Mucosa of gallbladder (tissue), 1 donor: ENCODE measurements at places on chromosomes 1 and 21.
A peak's percentile ranks its signal among the peaks of the same experiment; 100 is the strongest.

DNA sequence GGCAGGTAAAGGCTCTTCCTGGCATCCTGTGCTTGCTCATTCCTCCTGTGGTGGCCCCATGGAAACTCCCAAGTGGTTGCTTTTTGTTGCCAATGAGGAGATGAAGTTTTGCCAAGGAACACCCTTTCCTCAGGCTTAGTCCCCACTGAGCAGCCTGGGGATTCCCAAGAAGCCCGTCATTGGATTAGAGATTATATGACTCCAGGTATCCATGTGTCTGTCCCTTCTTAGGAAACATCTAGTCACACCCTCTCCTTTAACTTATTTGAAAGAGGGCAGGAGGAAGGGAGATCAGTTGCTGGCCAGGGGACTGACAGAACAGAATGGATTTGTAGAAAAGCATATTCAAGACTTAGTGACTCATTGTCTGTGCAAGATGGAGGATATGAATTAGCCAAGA lies 3.8 kb upstream of the LCE3A start:
- DNase-seq = no peak

GRCh38 chr1:243731301-243731891 lies 118.6 kb downstream of the AKT3 start:
- peak; percentile 63 for DNase-seq

GRCh38 chr1:15186846-15187151 lies 33.3 kb downstream of the TMEM51 start:
- no peak for DNase-seq

DNA sequence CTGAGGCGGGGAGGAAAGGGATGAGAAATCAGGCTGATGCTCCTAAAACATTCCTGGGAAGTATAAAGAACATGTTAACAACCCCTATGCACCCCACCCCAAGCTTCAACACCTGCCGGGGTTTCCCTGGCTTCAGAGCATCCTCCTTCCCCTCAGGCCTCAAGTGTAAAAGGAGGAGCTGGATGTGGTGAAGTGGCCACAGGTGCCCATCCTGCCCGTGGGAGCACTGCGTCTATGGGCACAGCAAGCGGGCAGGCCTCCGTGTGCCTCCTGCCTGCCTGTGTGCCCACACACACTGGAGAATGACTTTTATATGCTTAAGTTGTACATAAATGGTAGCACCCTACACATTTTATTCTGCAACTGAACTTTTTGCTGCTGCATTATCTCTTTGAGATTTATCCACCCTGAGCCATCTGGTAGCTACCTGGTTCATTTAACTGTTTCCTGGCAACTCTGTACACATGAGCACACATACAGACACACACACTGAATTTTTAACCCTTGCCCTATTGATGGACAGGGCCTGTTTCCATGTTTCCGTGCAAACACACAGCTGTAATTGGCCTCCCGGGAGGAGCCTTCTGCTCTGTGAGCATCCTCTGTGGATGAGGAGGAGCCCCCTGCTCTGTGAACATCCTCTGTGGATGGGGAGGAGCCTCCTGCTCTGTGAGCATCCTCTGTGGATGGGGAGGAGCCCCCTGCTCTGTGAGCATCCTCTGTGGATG lies 13.4 kb upstream of the FTCD start:
- no peak for DNase-seq

GRCh38 chr1:147504801-147505311 lies 36.4 kb upstream of the BCL9 start:
- no peak for DNase-seq

GRCh38 chr21:28444111-28444510 lies 548.6 kb downstream of the LTN1 start:
- DNase-seq = no peak

- DNase-seq = peak; percentile 85
Measured at GRCh38 chr1:16612332-16613172, 812 bp downstream of the NBPF1 start.

DNA sequence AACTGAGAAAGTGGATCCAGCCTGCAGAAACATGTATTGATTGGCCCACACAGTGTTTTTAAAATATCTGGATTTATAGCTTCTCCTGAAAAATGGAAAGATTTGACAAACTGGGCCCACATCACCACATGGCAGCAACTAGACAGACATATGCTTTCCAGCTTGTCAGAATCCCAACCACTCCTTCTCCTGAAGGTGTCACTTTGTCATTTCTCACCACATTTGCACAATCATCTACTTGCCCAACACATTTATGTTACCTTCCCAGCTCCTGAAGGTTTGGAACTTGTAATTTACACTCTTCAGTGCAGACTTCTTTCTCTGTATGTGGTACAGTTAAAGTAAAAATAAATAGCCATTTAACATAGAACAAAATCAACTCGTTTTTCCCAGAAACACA lies 126.1 kb upstream of the KIAA1614 start:
- DNase-seq = no peak

- peak; percentile 31 for DNase-seq
Measured at GRCh38 chr1:162305969-162306368, 70.7 kb downstream of the SPATA46 start.

GRCh38 chr1:106755682-106756406 lies 300.6 kb upstream of the PRMT6 start:
- DNase-seq = no peak

- no peak for DNase-seq
Measured at GRCh38 chr1:218456444-218456843, 111.3 kb downstream of the TGFB2 start.

DNA sequence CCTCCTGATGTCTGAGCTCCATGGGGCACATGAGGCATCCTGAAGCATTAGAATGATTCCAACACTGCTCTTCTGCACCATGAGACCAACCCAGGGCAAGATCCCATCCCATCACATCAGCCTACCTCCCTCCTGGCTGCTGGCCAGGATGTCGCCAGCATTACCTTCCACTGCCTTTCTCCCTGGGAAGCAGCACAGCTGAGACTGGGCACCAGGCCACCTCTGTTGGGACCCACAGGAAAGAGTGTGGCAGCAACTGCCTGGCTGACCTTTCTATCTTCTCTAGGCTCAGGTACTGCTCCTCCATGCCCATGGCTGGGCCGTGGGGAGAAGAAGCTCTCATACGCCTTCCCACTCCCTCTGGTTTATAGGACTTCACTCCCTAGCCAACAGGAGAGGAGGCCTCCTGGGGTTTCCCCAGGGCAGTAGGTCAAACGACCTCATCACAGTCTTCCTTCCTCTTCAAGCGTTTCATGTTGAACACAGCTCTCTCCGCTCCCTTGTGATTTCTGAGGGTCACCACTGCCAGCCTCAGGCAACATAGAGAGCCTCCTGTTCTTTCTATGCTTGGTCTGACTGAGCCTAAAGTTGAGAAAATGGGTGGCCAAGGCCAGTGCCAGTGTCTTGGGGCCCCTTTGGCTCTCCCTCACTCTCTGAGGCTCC lies 11.1 kb upstream of the RASSF5 start:
- DNase-seq = no peak

DNA sequence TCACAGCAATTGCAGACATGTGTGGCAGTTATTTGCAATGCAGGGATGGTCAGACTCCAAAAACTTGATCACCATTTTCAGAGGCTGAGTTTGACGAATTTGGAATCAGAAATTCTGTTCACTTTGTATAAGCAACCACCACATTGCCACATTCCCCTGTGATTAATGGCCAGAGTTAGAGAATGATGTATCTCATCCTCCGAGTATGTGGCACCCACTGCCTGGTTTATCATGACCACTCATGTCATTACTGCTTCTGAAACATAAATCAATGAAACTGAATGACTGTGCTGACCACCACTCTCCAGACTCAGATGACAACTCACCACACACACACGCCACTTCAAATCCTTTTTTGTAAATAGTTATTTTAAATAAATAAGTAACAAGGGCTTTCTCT lies 66.6 kb upstream of the CACHD1 start:
- DNase-seq = no peak

GRCh38 chr1:41783189-41783639 lies 135.5 kb downstream of the HIVEP3 start:
- no peak for DNase-seq

DNA sequence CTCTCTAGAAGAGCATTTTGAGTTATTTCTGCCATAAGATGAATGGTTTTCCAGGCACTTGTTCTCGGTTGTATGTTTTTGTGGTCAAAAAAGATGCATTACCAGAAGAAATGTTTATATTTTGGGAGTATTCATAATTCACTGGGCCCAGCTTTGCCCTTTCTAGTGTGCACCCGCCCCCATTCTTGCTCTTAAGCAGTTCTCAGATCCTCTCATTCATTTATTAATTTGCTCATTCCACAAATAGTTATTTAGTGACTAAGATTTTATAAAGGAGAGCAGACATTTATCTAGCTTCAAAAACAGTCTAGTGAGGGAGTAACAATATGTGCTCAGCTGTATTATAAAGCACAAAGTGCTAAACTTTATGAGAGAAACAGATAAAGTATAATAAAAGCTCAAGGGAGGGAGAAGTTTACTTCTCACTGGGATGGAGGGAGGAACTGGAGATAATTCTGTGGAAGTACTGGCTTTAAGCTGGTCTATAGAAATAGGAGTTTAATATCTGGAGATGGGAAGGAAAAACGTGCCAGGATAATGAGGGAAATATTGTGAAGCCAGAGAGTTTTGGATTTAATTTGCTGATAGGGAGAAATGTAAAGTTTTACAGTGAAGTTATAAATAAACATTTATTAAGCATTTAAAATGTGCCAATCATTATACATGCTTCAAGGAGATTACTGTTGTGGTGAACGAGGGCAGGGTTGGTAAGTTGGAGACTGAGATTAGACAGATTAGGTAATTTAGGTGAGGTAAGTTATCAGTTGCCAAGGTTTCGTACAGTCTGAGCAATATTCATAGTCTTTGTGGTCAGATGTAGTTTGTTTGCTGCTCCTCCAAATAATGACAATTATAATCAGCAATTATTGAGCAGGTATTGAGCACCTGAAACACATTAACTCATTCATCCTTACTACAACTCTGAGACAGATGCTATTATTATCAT lies 9.1 kb upstream of the MACF1 start:
- DNase-seq = no peak

- DNase-seq = no peak
Measured at GRCh38 chr1:161792740-161793139, 26.6 kb downstream of the ATF6 start.

- no peak for DNase-seq
Measured at GRCh38 chr1:15445390-15446122, 7.3 kb downstream of the CTRC start.

DNA sequence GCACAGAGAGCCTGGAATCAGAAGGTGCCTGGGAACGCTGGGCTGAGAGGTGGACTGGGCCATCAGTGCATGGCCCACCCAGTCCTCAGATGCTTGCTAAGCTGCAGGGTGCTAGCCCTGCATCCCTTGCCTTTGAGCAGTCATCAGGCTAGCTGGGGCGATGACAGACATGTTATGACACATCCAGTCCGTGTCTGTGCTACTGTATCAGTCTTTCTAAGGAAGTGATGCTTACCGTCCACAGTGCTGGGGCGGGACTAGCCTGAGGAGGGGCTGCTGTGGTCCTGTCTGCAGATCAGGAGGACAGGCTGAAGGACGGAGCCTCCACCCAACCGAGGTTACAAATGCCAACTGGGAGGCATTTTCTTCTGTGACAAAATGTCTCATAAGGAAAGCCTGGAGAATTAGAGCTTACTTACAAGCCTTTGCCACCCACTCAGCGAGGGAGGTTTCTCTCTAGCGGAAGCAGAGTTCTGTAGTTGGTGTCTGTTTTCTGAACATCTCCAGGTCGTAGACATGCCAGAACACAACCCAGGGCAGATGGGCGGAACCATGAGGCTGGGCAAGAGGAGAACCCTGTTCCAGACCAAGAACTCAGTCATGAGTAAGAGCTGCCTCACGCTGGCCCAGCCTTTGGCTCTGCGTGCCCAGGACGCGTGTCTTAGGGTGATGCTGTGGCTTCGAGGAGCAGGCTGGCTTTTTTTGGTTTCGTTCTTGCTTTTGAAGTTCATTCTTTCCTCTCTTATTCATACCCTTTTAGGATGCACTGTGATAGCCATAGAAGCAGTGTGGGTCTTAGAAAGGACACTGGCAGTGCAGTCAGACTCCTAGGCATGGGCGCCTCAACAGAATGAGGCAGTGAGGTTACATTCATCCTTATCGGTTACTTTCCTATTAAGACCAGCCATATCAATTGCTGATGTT lies 14.3 kb downstream of the SLFNL1 start:
- DNase-seq = no peak

GRCh38 chr1:216884614-216885229 lies 161.5 kb upstream of the ESRRG start:
- DNase-seq = no peak

GRCh38 chr1:174954671-174955669 lies 44.8 kb upstream of the CACYBP start:
- no peak for DNase-seq

DNA sequence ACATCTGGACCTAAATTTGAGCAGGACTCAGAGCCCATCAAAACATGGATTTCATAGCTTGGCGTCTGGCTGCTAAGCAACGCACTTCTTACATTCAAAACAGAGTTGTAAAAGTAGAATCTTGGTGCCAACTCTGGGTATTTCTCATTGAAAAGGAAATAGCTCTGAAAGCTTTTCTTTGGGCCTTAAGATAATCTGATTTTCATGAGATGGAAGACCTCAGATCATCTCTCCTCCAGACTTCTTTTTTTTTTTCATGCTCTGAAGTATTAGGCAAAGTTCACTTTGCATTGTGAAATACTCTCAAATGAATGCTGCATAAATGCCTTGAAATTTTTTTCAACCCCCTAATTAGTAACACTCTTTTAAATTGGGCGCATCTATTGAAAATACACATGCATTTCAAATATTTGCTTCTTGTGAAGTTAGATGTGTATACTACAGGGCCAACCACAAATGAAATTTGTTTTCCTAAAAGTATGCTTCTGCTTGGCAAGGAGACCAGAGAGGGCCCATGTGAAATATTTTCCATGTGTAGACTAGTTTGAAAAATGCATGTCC lies 4.2 kb downstream of the ADAMTS5 start:
- DNase-seq = no peak

DNA sequence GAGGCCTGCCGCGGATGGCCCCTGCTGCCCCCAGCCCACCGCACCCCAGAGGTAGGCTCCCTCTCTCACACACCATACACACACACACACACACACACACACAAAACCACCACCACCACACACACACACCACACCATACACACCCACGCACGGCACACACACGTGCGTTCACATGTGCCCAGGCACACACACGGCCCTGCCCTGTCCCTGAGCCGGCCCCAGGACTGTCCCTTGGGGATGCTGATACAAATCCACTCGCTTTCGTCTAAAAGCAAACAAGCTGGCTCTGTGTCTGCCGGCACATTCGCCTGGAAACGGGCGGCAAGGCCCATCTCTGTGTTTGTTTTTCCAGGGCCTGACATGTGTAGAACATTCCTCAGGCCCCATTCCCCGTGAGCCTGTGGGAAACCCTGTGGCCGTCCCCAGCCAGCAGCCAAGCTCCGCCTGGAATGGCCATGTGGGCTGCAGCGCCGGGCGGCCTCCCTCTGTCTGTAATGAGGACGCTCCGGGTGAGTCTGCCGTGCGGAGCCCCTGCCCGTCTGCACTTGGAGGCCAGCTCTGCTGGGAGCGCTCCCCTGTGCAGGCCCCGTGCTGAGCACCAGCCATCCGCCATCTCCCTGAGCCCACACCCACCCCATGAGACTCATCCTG lies 67.4 kb downstream of the DMRTB1 start:
- peak; percentile 71 for DNase-seq

DNA sequence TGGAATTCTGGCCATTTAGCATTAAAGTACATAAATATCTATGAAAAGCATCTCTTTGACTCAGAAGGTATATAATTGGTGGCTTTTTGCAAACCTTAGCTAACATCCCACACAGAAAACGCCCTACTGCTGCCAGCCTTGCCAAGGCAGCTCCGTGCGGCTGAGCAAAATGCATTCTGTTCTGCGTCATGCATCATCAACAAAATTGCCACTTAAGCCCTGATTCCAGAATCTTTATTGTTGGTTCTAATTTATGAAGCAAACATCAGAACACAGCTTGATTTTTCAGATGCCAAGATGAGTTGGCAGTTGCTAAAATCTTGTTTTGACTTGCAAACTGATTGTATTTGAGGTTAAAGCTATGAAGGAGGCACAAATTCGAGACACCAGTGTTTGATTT lies 314.9 kb upstream of the DEPDC1 start:
- DNase-seq = no peak
